ENCODE measurements at places on chromosomes 2 and 18.

GRCh38 chr2:42116195-42117181, 52.7 kb upstream of the EML4 start:
- no peak for DNase-seq

DNA sequence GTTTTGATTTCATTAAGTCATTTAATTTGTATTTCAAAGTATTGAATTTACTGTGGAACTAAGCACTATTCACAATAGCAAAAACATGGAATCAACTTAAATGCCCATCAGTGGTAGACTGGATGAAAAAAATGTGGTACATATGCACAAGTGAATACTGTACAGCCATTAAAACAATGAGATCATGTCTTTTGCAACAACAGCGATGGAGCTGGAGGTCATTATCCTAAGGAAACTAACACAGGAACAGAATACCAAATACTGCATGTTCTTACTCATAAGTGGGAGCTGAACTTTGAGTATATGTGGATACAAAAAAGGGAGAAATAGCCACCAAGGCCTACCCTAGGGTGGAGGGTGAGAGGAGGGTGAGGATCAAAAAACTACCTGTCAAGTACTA, 164.4 kb downstream of the BABAM2 start:
- no peak for DNase-seq

DNA sequence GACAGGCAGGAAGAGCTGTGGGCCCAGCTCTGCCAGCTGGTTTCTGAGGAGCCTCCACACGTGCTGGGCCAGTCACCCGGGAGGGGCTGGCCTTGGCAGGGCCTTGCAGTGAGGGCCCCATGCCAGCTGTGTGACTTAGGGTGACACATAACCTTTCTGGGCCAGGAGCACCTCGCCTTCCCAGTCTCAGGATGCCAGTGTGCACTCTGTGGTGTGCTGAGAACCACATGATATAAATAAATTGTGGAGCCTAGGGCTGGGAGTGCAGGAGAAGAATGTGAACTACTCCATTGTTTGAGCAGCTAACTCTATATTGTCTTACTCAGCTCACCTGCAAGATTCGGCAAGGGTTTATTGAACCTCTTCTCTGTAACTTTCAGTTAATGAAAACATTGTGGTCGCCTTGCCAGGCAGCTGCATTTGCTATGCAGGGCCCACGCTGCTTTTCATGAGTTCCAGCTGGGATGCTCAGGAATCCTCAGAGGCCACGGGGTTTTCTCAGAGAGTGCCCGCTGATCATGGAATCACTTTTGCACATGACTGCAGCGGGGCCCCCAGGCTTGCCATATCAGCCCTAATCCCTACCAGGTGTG, 222.3 kb downstream of the SH3RF3 start:
- no peak for DNase-seq

DNA sequence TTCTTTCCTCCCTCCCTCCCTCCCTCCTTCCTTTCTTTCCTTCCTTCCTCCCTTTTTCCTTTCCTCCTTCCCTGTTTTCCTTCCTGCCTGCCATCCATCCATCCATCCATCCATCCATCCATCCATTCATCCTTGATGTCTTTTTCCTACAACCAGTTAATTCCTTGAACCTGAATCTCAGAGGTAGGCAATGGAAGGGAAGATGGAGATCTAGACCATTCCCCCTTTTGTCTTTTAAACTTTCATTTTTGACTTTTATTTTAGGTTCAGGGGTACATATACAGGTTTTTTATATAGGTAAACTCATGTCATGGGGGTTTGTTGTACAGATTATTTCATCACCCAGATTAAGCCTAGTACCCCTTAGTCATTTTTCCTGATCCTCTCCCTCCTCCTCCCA, 97.4 kb downstream of the OSBPL6 start:
- no peak for DNase-seq

GRCh38 chr2:88218981-88219380, 48.8 kb downstream of the THNSL2 start:
- DNase-seq, result no peak

GRCh38 chr2:30847329-30847728, 40.1 kb upstream of the CAPN13 start:
- DNase-seq, result no peak

- no peak for DNase-seq
Observed at GRCh38 chr2:55108456-55109160, 58.4 kb upstream of the RTN4 start.

Data from dermis microvascular lymphatic vessel endothelial cell (primary cell).